ENCODE measurements at places on chromosomes 16 and 17.

DNA sequence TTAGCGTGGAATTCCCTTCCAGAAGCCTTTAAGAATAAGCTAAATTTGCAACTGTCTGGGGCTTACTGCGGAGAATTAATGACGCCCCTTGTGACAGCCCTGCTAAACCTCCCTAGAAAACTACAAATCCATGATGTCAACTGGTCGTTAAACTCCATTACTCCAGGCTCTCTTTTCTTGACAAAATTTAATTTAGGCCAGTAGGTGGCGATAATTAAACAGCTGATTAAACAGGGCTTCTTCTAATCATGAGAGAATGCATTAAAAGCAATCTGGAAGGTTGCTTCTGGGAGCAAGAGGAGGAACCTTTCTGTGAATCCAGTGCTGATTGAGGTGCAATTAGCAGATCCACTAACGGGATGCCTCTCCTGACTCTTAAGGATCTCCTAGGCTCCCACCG lies 8.1 kb upstream of the NLRP1 start:
- no peak for DNase-seq

- no peak for DNase-seq
These were observed 28.1 kb upstream of the PECAM1 start for GRCh38 chr17:64418506-64419339.

DNA sequence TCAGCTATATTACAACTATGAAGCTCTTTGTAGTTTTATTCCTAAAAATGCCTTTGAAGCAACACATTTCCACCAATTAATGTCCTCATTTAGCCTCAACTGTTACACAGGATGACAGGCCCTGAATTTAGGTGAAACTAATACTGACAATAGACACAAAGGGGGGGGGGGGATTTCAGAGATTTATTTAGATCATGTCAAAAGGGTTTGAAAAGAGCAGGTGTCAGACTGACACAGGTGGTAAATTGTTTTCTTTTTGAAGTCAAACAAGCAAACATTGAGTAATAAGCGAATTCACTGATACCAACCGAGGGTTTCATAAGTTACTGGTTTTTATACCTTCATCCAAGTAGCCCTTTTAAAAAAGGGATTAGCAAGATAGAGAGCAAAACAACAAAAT lies 40.8 kb downstream of the KANSL1 start:
- DNase-seq: no peak

DNA sequence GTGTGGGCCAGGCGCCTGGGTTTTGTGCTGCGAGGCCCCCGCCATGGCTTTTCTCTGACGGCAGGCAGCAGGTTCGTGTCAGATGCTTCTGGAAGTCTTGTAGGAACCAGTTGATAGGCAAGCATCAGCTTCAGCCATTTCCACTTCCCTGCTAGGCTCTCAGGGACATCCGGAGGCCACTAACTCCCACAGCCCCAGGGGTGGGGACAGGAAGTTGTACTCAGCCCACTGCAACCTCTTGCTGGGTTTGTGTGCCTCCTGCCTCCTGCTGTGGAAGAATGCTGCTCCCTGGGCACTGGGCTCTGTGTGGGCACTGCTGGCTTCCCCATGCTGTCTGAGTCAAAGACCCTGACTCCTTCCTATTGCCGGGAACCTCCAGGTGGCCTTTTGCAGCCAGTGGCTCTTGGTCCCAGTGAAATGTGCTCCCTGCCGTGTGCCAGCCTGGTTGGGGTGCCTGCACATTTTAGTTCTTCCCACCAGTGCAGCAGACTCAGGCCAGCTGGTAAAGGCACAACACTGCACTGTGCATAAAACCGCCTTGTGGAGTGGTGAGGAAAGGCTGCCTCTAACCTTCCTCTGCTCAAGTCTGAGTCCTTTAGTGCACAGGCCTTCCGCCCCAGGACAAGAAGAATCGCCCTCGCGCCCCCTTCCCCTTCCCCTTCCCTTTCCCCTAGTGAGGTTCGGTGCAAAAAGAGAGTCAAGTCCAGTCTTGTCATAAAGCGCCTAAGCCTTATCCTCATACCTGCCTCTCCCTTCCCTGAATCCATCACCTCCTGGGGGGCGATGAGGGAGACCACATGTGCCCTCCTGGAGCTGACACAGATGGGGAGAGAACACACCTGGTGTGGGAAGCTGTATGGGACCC lies 16.6 kb downstream of the LDHD start:
- DNase-seq: no peak

DNA sequence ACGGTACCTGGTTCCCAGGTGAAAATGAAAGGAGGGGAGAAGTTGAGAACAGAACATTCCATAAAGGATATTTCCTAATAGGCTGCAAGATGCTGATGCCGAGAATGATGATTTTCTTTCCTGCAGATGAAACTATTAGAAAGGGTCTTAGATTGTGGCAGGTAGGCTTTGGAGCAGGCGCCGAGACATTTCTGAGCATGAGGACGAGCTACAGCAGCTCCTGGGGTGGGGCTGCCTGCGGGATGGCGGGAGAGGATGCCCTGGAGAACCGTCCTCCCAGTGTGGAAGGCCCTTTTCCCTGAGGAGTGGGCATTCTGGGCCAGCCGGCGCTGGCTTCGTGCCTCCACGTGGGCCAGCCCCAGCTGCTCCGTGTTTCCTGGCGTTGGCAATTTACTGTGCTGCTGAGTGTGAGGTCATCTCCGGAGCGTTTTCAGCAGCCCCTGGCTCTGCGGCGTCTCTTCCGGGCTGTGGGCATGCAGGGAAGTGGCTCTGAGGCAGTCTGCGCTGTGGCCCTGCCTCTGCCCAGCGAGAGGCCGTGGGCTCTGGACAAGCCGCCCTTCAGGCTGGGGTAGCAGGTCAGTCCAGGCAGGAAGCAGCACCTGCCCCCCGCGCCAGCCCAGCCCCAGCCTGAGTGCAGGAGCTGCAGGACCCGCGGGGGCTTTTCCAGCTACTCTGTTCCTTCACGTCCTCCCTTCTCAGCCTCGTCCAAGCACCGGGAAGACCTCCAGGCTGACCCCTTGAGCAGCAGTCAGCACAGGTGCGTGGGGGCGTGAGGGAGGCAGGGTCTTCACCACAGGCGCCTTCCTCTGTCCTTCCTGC lies 12.2 kb downstream of the ENGASE start:
- DNase-seq: no peak

- DNase-seq: no peak
These were observed 105.0 kb downstream of the ABCC6 start for GRCh38 chr16:16118337-16118736.

DNA sequence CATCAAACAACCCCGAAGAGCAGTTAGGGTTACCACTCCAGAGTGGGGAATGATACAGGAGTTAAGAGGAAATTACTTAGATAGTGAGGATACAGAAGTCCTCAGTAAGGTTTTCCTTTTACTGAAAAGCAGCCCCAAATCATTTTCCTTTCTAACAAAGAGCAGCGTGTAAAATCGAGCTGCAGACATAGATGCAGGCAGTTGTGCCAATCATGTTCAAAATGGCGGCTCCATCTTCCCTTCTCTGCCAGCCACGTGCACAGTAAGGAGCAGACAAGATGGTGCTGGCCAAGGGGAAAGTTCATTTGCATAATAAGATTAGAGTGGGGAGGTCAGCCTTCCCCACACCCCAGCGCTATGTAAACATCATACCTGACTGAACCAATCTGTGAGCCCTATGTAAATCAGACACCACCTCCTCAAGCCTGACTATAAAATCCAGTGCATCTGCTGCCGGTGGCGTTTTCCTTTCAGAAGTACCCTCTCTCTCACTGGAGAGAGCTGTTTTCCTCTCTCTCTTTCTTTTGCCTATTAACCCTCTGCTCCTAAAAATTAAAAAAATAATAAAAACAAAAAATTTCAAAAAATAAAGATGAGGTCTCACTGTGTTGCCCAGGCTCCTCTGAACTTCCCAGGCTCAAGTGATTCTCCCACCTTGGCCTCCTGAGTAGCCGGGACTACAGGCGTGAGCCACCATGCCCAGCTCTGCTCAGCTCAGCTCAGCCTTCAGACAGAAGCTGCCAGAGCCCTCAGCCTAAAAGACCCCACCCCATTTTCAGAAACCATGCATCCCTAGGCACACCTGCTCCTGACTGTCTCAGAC lies 2.6 kb upstream of the SRL start:
- DNase-seq: no peak

DNA sequence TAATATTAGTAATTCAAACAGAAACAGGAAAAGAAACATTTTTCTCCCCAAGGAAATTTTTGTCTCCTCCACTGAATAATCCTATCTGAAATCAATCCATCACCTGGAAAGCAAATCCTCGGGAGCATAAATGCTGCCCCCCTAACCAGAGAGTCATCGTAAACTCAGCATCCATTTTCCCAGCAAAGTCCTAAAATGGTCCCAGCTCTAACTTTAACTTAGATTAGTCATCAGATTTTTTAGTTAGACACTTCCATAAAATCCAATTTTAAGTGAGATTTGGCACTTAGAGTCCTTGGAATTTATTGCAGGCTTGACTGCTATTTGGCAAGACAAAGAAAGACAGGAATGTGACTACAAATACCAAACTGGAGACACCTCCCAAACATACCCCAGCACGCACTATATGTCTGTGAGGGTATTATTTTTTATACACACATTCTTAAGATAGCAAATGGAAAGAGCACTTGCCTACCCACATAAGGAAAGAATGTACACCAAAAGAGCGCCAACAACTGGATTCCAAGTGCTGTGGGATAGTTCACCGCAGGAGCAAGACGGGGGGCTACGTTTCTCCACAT lies 15.4 kb downstream of the SCO1 start:
- DNase-seq: no peak

GRCh38 chr17:76569607-76570279 lies 15.9 kb downstream of the ST6GALNAC2 start:
- no peak for DNase-seq

DNA sequence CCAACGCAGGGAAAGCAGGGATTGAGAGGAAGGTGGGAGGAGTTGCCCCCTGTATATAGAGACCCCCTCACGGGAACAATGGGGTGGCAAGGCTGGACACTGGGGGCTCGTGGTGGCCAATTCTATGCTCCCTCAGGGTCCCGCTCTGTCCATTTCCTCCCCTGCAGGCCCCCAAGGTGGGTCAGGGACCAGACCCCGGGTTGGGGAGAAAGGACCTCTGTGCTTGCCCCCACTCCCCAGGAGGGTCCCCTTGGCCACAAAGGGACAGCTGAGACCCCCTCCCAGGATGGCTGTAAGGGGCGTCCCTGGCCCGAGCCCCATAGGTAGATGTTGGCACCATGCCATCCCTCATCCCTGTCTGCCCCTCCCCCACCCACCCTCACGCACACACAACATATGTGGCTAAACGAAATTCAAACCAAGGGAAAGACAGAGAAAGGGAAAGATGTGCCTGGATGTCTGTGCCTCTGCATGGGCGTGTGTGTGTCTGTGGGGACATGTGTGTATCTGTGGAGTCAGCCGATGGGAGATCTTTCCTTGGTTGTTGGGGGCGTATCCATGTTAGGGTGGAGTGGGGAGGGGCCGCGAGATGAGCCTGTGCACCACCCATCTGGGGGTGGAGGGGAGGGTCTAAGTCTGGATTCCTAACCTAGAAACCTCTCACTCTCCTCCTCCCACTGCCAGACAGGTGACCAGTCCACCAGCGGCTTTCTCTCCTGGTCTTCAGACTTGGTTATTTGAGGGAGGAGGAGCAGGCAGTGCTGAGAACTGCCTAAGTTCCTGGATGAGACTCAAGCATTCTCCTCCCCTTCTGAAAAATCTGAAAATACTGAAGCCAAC lies 642 bp upstream of the NEUROD2 start:
- no peak for DNase-seq
